LHCN-M2 (cell line): ENCODE measurements at places on chromosomes 4 and X. TPM values are rescaled to one million over a fixed set of nuclear protein-coding genes. Genes with fewer than 3 reads are reported as not detected.

- peak; percentile 9 for DNase-seq
Measured at GRCh38 chr4:101527188-101527587, 179.9 kb upstream of the PPP3CA start.

DNA sequence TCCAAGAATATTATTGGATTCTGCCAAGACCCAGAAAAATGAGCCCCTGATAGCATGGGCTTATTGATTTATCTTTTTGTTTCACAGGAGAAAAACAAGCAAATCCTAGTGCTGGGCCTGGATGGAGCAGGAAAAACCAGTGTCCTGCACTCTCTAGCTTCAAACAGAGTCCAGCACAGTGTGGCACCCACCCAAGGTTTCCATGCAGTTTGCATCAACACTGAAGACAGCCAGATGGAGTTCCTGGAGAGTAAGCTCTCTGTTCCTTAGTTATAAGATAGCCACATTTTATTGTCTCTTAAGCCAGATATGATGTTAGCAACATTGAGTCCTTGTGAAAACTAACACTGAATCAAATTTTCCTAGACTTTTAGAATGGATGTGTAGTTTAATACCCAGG lies 5.5 kb downstream of the ARL9 start:
- no peak for DNase-seq

DNA sequence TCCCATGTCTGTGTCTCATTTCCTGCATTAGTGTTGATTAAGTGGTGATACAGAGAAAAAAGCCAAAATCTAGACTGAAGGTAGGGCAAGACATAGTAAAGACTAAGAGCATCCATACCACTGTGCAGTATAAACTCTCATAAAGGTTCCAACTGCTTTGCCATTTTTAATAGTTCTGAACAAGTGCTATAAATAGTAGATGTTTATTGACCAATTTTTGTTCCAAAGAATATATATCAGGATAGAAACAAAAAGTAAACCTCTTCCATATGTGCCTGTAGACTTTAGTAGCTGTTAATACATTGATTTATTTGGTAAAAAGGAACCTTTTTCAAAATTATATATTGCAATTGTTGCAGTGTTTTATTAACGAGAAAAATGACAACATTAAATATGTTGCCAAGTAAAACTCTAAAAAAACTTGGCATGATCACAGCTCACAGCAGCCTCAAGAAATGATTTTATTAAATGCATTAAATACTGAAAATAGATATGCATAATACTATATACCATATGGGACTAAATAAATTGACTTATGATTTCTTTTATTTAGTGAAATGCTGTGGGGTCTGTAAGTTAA lies 22.3 kb upstream of the AASDH start:
- no peak for DNase-seq

GRCh38 chr4:19508442-19508841 lies 743.3 kb upstream of the SLIT2 start:
- no peak for DNase-seq

KANTR gene
- total RNA-seq: 1.2 and 1.8 TPM in 2 replicates

PABPC1L2A gene
- total RNA-seq: not detected in 2 replicates

USP53 gene
- total RNA-seq: 22.9 and 30.7 TPM in 2 replicates

TRPC5OS gene
- not detected in 2 replicates for total RNA-seq
